ENCODE measurements at places on chromosomes 4 and X. TPM values are rescaled to one million over a fixed set of nuclear protein-coding genes. Genes with fewer than 3 reads are reported as not detected.

Gene F8
- total RNA-seq, result 9.2 TPM

Gene PRRG3
- total RNA-seq, result 0.33 TPM

GRCh38 chrX:49287665-49288064, 15.8 kb upstream of the GAGE10 start:
- DNase-seq, result no peak
- H3K4me3 ChIP-seq, result no peak overlapping the region
- no peaks in the 10 kb centered on the region for H3K4me1 ChIP-seq
- no peaks in the 10 kb centered on the region for H3K27me3 ChIP-seq
- H3K27ac ChIP-seq, result no peak overlapping the region

Gene HELT
- not detected for total RNA-seq

DNA sequence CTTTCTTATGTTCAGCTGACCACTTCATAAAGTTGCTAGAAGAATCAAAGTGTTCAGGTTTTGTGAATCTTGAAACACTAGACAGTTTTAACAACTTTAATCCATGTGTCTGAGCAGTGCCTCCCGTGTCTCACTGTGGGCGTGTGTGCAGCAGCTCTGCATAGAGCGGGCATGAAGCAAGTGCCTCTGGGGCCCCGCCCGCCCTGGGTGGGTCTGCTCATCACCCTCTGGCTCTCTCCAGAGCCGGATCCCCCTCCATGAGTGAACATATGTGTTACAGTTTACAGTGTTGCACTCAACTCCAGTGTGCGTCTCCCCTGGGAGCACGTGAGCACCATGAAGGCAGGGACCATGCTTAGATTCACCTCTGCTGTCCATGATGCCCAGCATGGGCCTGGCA, 37.6 kb upstream of the CRMP1 start:
- no peaks in the 10 kb centered on the region for H3K27me3 ChIP-seq
- H3K4me3 ChIP-seq, result no peak overlapping the region
- H3K27ac ChIP-seq, result no peak overlapping the region
- no peaks in the 10 kb centered on the region for H3K36me3 ChIP-seq
- DNase-seq, result no peak

DNA sequence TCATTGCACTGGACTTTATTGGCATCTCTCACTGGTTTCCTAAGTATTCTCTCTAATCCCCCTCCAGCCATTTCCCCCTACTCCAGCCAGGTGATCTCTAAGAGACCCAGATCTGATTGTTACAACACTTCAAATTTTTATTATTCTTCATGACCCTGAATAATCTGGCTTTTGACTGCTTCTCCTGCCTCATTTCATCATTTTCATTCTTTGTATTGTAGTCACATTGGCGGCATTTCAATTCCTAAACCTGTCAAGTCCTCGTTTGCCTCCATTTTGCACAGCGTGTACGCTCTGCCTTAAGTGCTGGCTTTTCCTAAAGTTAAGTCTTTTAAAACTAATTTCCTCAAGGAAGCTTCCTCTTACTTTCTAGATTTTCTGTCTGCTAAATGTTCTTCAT, 31.6 kb downstream of the UBE2K start:
- peak overlapping the region; percentile 18 for H3K27ac ChIP-seq
- H3K4me1 ChIP-seq, result peaks cover 5% of the 10 kb centered on the region
- H3K36me3 ChIP-seq, result no peaks in the 10 kb centered on the region
- DNase-seq, result no peak
- H3K27me3 ChIP-seq, result no peaks in the 10 kb centered on the region

GRCh38 chr4:98801259-98801725, 127.6 kb downstream of the EIF4E start:
- H3K27me3 ChIP-seq, result no peaks in the 10 kb centered on the region
- H3K4me1 ChIP-seq, result no peaks in the 10 kb centered on the region
- no peak for DNase-seq
- H3K27ac ChIP-seq, result no peak overlapping the region
- no peaks in the 10 kb centered on the region for H3K36me3 ChIP-seq

Gene NXF2B
- total RNA-seq, result not detected

Gene VCX3A
- total RNA-seq, result not detected

Gene MAGEC3
- total RNA-seq, result not detected

Gene SSX4
- not detected for total RNA-seq

Gene ZNF732
- total RNA-seq, result not detected

DNA sequence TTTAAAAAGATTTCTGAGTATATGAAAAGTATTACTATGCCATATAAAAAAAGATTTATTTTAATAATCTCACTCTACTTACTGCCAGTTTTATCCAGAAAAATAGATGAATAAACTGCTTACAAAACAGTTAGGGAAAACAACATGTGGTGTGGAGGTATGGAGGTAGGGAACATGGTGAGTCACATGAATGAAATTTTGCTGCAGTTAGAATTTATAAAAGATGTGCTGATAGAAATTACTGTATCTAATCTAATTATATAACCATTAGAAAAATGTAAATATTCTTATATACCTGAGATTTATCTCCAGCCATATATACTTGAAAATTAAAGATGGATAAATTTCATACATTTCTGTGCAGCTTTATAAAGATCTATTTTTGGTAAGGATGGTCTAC, 184.0 kb upstream of the ANK2 start:
- no peaks in the 10 kb centered on the region for H3K4me1 ChIP-seq
- no peak for DNase-seq
- no peaks in the 10 kb centered on the region for H3K36me3 ChIP-seq
- H3K27ac ChIP-seq, result no peak overlapping the region
- H3K27me3 ChIP-seq, result no peaks in the 10 kb centered on the region

Gene RAB41
- not detected for total RNA-seq

Gene PDCL2
- total RNA-seq, result not detected

DNA sequence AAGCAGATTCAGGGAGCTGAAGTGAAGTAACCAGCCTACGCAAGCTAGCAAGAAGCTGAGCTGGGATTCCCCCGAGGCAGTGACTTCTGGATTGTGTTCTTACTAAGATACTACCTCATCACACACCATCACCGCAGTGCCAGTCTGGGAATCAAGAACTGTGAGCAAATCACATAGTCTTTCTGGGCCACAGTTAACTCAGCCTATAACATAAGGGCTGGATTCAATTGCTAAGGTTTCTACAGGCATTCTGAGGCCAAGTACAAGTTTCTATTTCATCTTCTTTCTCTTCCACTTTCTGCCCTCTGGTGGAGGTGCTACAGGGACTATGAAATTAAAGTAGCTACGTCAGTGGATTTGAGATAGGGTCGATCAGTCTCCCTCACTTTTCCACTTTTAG, 1.4 kb upstream of the CORIN start:
- no peak overlapping the region for H3K4me3 ChIP-seq
- H3K27ac ChIP-seq, result no peak overlapping the region
- peaks cover 27% of the 10 kb centered on the region for H3K4me1 ChIP-seq
- DNase-seq, result no peak

Measured in body of pancreas (tissue), 4 donors.